ENCODE measurements at places on chromosomes 12 and 14.

- DNase-seq = no peak
These were observed 78.1 kb downstream of the RPS29 start for GRCh38 chr14:49508124-49508523.

GRCh38 chr14:55581342-55581771, 1.4 kb downstream of the KTN1 start:
- no peak for DNase-seq

DNA sequence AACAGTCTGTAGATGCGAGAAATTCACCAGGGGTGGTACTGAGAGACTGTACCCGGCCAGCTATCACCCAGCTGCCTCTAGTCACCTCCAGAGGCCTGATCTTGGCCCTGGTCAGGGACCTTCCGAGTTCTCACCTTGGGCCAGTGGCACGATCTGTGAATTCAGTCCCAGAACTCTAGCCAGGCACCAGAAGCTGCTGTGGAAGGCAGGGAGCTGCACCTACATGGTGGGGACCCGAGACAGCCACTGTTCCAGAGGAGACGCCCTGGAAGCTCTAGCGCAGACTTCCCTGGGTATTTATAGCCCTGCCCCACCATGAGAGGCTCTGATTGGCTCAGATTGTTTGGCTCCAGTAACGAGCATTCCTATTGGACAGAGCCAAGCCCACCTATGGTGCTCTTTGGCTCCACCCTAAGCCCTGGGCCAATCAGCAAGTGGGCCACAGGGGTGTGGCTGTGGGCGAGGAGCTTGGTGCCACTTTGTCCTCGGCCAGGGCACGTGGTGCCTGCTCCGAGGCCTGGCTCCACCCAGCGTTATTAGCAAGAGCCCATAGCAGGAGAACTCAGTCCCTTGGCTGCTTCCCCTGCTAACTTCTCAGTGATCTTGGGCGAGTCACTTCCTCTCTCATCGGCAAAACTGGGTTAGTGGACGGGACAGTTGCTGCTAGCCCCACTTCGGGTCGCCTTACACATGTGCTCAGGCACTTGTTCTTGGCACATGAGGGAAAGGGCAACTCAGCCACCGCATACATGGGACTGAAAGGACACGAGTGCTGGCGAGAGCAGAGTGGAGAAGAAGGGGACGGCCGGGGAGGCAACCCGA, 89.0 kb upstream of the BCL11B start:
- DNase-seq = no peak

- DNase-seq = no peak
These were observed 61.1 kb upstream of the DAAM1 start for GRCh38 chr14:59127437-59127732.

DNA sequence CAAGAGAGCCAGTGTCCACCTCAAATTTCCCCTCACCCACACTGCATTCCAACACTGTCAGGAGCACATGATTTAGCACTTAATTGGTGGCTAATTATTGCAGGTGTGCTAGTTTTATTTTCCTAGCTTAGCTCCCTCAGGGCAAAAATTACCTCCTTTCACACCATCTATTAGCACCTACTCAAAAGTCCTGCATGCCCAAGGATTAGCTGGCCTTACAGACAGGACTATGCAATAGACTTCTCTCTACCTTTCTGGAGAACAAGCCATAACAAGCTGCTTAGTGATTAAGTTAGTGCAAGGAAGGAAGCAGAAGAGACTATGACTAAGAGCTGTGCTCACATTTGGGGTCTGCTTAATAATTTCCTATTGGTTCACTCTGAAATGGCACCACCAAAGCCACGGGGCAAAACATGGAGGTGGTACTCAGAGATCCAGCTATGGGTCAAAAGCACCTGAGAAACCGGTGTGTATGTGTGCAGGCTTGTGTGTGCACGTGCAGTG, 69.5 kb downstream of the STON2 start:
- DNase-seq = no peak

DNA sequence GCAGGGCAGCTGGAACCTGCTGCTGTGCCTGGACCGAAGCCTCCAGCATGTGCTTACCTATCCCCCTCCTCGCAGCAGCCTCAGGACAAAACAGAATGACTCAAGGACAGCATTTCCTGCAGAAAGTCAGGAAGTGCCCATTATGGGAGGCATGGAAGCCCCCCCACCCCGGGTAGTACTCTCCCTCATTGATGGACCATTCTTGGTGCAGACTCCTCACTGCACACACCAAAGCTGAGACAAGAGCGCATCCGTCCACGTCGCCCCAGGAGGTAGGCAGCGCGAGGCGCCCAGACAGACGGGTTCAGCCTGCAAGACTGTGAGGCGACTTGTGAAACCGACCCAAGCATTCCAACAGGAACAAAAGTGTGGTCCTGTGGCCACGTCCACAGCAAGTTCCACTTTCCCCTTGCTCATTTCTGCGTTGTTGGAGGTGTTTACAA, 243.9 kb upstream of the ATXN7L3B start:
- DNase-seq = no peak

GRCh38 chr12:80791863-80792262, 75.2 kb downstream of the MYF5 start:
- DNase-seq = no peak

GRCh38 chr12:62335796-62336195, 75.6 kb downstream of the USP15 start:
- no peak for DNase-seq

GRCh38 chr12:24952389-24952788, 3.5 kb upstream of the BCAT1 start:
- DNase-seq = no peak

DNA sequence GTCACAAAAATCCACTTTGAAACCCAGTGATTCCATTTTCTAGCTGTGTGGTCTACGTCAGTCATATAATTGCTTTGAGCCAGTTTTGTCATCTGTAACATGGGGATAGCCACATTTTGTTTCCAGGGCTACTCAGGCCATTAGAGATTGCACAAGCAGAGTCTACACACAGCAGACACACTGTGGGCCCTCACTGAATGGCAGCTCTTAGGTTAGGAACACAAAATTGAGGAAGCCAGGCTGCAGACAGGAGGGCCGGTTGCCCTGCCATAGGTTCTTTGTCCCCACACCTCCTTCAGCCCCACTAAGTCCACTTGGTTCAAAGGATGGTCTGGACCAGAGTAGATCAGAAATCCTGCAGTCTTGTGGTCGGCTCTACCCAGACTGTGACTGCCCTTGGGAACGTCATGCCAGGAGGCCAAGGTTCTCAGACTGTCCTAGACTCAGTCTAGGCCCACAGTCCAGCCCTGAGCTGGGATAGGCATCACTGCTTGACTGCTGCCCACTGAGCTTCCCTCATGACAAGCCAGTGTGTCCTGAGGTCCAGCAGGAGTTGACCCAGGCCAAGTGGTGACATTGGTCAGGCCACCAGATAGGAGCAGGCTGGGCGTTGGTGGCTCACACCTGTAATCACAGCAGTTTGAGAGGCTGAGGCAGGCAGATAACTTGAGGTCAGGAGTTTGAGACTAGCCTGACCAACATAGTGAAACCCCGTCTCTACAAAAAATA, 3.8 kb upstream of the MYH7 start:
- DNase-seq = no peak
